A549 treated with CpdA at 1 μM for 4 hours (cell line): ENCODE measurements at places on chromosomes 6 and 20. TPM values are rescaled to one million over a fixed set of nuclear protein-coding genes. Genes with fewer than 3 reads are reported as not detected.

The CD40 gene
- total RNA-seq: 3.9 to 4.9 TPM (median 4.5 TPM) in 5 replicates

The MACROD2 gene
- total RNA-seq: 0.50 to 1.1 TPM (median 0.79 TPM) in 5 replicates

The ANGPT4 gene
- 0.03 TPM in 1 of 5 replicates, not detected in the others for total RNA-seq

The IMPG1 gene
- not detected in 5 replicates for total RNA-seq

The EGFL8 gene
- 1.1 to 2.4 TPM (median 1.3 TPM) in 5 replicates for total RNA-seq

The MAD2L1BP gene
- total RNA-seq: 33.0 to 39.2 TPM (median 35.1 TPM) in 5 replicates

The LY6G6D gene
- total RNA-seq: not detected in 5 replicates

The AGER gene
- total RNA-seq: 1.2 to 2.3 TPM (median 1.7 TPM) in 5 replicates

The HAO1 gene
- not detected in 5 replicates for total RNA-seq

The ZC3H12D gene
- 0.10 to 0.21 TPM (median 0.14 TPM) in 5 replicates for total RNA-seq

The LPA gene
- total RNA-seq: 0.01 to 0.02 TPM in 2 of 5 replicates, not detected in the others

The PNLDC1 gene
- 0.11 TPM in 1 of 5 replicates, not detected in the others for total RNA-seq

The IL17F gene
- total RNA-seq: not detected in 5 replicates

The IP6K3 gene
- total RNA-seq: 0.05 to 0.14 TPM (median 0.09 TPM) in 3 of 5 replicates, not detected in the others

The GUCA1A gene
- total RNA-seq: not detected in 5 replicates

The SLC35B2 gene
- 46.4 to 66.2 TPM (median 65.3 TPM) in 5 replicates for total RNA-seq
